ENCODE measurements at places on chromosomes 4 and X.

- DNase-seq = no peak
Measured at GRCh38 chr4:30948653-30949052, 228.5 kb downstream of the PCDH7 start.

DNA sequence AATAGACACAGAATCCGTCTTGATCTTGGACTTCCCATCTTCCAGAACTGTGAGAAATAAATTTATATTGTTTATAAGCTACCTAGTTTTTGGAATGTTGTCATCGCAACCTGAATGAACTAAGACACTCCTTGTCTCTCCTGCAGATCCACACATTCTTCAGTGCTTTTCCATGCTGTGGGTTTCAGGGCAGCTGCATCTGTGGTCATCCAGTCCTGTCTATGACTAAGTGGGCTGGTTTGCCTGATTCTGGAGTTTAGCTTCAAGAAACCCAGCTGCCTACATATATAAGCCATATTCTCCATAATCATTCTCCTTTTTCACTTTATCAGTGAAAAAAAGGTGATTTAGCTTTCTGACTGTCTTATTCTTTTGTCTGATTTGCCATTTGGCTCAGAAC lies 170.3 kb upstream of the KIT start:
- no peak for DNase-seq

DNA sequence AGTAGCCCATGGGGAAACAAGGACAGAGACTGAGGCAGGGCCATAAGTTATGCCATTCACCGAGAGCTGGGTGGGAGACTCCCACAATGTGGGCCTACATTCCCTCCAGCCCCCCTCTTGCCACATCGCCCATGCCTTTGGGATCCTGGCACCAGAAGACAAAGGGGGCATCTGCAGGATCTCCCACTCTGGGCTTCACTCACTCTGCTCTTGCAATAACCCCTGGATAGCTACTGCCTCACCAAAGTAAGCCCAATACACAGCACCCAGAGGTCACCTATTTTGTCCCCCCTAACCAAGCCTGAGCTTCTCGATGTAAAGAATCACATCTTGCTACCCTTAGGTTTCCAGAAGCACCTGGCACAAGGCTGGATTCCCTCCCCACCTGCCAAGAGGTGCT lies 741 bp upstream of the RTL5 start:
- DNase-seq = no peak

DNA sequence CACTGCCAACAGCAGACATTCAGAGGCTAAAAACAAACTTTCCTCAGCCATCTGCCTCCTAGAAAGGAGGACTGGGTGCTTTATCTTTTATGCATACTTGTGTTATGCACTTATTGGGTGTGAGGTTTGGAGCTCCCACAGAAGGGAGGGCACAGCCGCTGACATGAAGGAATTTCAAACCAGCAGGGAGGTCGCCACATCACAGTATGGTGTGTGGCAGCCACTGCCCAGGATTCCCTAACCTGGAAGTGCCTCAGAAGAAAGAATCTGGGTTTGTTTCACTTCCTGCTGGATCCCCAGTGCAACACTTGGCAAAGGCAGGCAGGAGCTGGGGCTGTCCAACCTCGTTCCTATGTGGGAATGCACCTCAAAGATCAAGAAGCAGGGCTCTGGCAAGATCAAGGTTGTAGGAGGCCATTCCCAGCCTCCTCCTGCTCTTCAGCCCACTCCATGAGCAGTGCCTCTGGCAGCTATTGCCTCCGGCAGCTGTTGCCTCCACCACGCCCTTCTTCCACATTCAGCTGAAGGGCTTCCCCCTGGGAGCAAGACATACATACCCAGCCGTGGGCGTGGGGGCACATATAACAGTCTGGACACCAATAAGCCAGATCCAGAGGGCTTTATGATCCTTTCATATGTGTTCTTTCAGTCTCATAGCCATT lies 109.0 kb upstream of the MAMLD1 start:
- no peak for DNase-seq

DNA sequence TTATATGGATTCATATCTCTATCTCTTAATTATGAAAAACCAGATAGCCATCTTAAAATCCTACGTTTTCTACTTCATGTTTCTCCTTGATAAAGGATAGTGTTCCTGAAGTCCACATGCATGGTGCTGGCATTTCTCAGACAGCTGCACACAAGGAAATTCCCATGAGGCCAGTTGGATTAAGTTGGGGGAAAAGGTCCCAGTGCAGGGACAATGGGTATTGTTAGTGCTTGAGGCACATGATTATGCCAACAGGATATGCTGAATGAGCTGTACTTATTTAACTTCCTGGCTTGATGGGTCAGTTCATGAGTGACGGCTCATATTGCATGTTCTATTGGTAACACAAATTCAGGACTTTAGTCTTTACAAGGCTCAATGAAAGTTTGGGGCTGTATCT lies 913.9 kb upstream of the NDST4 start:
- DNase-seq = no peak

DNA sequence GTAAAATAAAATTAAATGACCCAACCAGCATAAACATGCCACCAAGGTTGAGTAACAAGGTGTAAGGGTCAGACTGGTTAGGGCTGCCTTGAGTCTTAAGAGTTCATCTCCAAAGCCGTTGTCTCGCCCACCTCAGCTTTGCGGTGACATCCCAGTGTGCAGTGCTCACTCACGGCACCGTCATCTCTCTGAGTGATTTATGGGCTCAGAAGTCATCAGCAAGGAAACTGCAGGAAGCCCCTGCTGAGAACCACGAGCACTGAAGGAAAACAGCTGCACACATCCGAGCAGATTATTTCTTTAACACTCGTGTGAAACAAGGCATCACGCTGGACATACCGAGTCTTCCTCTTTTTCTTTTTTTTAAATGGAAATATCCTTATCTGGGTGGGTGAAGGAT lies 411.1 kb downstream of the TRIML1 start:
- DNase-seq = no peak

- no peak for DNase-seq
Measured at GRCh38 chr4:108146819-108147218, 21.9 kb downstream of the LEF1 start.

DNA sequence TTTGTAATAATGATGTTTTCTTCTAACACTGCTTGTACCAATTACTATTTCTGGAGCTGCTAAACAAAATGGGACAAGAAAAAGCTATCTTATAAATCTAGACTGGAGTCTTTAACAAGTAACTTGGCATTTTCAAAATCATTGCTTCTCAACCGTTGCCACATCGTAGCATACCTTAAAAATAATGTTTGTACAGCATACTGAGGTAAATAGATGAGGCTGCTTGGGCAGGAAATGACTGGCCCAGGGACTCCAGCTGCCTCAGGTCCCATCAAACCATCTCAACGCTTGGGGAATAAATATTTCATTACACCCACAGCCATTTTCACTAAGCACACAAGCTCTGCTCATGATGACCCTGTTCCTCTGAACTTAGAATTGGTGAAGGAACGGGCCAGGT lies 115.1 kb downstream of the SPANXA1 start:
- DNase-seq = no peak

DNA sequence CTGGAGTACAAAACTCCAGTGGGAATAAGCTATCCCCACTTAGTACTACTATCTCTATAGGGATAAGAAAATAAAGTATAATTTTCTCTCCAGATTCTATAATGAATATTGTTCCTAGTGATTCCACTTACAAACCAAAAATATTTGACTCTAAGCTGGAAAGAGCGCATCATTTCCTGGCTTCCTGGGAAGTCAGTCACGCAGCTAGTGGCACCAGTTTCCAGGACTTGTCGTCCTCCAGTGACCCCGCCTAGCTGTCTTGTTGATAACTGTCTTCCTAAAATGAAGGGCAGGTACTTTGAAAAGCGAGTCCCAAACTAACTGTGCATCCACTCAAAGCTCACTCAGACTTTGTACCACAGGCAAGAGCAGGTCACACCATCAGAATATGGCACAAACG lies 39.3 kb downstream of the LNX1 start:
- DNase-seq = no peak

DNA sequence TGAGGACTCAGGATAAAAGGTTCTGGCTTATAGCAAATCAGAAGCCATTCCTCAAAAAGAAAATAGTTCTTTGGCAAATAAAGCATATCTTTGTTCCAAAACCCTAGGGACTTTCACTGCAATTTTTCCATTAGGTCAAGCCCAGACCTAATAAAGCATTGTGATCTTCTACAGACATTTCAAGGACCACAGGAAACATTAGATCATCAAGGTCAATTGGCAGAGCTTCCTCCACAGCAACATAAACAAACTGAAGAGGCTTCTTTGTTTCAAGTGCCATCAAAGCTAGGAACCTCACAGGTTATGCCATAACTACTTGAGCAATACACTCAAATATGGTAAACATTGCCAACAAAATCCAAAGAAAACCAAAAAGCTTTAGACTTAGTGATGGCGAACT lies 144.9 kb downstream of the ANXA5 start:
- DNase-seq = no peak

DNA sequence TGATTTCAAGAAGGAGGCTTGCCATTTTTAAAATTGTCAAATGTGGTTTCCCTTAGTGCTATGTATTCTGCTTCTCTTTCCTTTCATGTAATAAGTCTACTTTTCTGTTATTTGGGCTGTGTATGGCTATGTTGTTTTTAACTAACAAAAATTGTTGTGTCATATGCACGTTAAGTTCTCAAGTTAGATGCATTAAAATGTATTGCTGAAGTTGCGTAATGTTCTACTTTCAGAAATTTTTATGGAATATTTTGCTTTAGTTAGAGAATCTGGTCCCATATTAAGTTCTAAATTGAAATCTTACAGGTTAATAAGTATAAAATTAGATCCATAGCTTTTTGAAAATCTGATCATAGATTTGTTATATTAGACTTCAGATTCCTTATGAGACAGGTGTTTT lies 133.2 kb downstream of the TLL1 start:
- DNase-seq = no peak

DNA sequence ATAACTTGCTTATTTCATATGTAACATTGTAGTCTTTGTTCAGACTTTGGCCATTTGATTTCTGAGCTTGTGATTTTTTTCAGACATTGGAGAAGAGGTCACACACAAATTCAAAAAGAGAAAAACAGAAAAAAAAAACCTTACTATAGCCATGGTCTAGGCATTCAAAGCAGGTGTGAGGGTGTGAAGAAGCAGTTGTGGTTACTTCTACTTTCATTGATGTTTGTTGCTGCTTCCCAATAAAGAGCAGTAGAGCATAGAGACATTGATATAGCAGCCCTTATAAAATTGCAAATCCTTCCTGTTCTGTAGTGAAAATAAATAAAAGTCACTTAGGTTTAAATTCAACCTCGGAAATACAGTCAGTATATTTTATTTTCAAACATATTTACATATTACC lies 671.6 kb downstream of the GRXCR1 start:
- DNase-seq = no peak

DNA sequence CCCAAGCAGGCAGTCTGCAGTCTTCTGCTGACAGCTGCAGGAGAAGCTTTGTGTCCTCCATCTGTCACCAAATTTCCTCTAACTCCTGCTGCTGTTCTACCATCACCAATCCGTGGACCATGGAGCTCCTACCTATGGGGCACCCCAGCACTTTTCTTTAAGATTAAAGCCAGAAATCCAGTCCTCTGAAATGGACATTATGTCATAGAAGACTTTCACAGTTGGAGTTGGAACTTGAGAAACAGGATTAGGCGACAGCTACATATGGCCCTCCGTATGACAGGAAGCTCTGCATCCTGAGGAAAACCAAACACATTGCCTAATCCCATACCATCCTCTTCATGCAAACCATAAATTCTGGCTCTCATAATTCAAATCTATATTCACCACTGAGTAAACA lies 470.6 kb upstream of the GALNTL6 start:
- DNase-seq = no peak

- no peak for DNase-seq
Measured at GRCh38 chrX:72349190-72349589, 43.5 kb upstream of the CITED1 start.

GRCh38 chr4:162356181-162356580 lies 192.4 kb upstream of the FSTL5 start:
- DNase-seq = no peak

- DNase-seq = no peak
Measured at GRCh38 chr4:88251924-88252323, 32.4 kb downstream of the PPM1K start.

DNA sequence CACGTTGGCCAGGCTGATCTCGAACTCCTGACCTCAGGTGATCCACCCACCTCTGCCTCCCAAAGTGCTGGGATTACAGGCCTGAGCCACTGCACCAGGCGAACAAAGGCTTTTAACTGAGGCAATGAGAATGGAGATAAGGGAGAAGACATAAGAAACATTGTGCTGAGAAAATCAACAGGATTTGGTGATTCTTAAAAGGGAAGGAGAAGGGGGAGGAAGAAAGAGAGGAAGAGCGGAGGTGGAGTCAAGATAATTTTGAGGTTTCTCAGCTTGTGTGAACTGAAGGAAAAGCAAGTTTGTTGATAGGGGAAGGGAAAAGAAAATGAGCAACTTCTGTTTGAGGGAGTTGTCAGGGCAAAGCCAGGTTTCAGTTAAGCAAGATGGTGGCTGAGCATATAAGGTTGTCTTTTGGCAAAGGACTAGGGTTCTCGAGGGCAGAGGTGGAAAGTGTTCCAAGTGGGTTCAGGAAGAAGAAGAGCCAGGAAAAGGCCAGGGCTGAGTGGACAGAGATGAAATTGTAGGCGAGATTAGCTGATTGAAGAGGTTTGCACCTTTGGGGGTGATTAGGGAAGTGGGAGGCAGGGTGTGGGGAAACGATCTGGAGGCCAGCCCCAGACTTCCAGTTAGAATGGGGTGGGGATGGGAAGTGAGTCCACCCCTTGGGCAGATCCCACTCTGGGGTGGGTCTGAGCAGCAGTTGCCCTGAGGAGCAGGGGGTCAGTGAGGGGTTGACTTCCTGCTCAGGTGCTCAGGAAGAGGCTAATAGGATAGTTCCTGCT lies 7.8 kb downstream of the DOCK11 start:
- DNase-seq = no peak

DNA sequence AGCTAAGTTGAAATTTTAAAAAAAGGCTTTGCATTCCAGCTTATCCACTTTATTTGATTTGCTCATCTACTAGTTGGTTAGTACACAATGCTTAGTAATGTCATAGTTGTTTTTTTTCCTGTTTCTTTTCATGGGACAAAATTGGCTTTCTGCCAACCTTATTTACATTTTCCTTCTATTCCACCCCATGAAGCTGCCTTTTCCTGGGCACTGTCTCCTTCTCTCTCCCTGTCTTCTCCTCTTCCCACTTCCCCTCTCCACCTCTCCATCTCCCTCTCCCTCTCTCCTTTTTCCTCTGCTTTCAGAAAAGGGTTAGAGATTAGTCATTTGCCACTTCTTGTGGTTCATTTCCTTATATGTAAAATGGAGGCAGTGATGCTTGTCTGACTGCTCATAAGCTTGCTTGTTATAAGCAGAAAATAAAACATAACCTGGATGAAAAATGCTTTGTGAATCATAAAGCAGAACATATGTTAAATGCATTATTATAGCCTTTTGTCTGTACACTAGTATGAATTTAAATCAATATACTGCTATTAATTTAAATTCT lies 181.9 kb downstream of the CEP135 start:
- DNase-seq = no peak

DNA sequence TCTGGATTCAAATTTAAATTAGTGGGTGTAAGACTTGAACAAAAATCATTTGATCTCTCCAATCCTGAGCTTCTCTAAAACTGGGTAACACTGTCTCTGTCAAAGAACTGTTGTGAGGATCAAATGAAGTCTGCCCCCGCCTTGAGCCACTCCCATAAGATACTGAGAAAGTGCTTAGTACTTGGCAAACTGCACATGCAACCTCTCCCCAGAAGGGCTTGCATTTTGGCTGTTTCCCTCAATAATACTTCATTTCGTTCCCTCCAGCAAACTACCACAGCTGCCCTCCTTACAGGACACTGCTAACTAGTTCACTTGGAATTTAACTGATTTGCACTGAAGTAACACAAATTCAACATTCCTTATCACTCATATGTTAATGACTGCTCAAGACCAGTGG lies 79.8 kb downstream of the APBB2 start:
- no peak for DNase-seq

Data from omental fat pad (tissue), 4 donors.